NCI-H2081 (cell line): ENCODE measurements at places on chromosomes 2 and 18.
A peak's percentile ranks its signal among the peaks of the same experiment; 100 is the strongest.

DNA sequence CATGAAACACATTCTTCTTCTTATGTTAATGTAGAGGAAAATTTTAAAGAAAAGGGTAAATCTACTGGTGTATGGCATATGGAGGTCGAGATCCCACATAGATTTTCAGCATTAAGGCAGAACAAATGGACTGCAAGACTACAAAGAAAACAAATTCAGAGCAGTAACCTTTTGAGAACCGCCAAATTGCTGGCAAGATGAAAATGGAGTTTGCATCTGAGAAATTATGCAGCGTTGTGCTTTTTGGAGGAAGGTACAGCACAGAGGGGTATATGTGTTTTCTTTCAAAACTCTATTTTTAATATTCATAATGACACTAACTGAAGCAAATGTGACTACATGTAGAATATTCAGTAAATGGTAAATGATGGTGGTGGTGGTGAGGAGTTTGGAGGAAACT lies 59.0 kb upstream of the PARD3B start:
- no peak for DNase-seq

DNA sequence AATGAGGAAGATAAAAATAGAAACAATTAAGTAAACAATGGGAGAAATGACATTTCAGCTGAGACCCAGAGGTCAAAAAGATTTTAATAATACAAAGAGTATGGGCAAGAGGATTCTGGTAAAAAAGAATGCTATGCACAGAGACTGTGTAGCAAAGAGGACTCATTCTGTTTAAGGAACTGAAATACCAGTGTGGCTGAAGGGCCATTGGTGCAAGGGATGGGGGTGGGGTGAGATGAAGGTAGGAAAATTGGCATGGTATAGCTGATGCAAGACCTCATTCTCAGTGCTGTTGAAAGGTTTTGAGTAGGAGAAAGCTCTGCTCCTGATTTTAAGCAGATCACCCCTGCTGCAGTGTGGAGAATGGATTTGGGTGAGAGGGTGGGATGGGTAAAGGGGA lies 10.8 kb downstream of the GALNT1 start:
- DNase-seq, result no peak

DNA sequence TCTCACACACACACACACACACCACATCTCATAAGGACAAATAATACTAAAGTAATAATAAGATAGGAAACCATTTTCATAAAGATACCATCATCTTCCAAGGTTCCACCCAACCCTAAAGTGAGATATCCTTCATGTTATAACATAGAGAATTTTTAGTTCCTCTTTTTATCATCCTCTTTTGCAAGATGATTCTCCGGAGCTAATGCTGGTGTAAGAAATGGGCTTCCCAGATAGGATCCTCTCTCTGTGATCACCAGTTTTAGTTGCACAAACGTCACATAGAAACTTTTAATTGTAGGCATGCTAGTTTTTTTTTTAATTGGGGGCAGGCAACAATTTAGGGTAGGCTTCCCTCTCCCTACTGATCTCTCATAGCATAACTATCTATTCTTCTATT lies 49.6 kb downstream of the ARHGAP25 start:
- DNase-seq, result no peak

GRCh38 chr2:63553049-63553448 lies 35.2 kb downstream of the WDPCP start:
- no peak for DNase-seq

GRCh38 chr2:117603567-117603966 lies 210.9 kb upstream of the DDX18 start:
- DNase-seq, result peak; percentile 6

GRCh38 chr18:31225668-31226067 lies 63.0 kb upstream of the DSC1 start:
- no peak for DNase-seq

GRCh38 chr2:215573496-215573895 lies 137.6 kb upstream of the FN1 start:
- no peak for DNase-seq

DNA sequence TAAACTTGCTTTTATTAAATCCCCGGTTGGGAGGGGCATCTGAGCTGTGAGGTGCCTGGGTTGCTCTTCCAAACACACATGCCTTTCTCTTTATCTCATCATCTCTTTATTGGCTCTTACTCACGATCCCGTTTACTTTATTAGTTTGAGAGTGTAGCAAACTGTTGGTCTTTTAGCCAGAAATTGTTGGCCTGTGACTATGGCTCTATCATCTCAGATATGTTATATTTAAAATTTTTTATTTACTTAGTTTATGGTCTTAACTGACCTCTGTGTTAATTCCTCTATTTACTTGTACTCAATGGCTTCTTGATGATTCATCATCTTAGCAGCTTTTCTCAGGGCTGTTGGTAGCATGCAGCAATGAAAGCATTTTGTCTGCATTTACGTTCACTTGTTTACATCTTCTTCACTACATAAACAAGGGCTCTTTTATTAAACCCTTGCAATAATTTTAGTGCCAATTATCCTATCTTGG lies 408.4 kb downstream of the HRH4 start:
- DNase-seq, result no peak

DNA sequence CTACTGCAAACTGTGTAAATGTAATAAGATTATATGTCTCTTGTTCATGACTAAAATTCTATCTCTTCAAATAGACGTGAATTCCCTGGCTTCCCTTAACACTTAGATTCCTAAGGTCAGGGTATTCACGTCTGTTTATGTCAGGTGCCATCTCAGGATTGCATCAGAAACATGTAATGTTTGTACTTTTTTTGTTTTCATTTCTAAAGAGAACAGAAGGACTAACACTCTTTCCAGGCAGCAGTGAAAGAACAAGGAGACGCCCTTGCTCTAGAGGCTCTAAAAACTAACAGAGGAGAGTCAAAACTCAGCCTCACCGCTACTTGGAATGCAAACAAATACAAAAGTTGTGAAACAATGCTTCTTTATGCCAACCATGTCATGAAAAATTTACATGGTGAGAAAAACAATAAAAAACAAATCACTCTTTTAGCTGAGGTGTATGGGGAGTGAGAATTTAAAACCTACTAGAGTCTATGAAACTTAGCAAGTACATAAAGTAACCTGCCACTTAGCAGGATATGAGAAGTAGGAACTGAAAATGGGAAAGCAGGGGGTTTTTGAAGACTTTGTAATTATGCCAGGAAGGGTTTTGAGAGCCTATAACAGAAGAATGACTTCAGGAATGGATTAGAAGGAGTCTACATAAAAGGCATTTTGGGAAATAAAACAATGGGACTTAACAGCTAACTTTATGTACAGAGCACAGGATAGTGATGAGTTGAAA lies 522.7 kb downstream of the THSD7B start:
- no peak for DNase-seq

- no peak for DNase-seq
Measured at GRCh38 chr2:150549381-150549780, 61.9 kb upstream of the RND3 start.

GRCh38 chr2:85804583-85804982 lies 50.8 kb downstream of the ATOH8 start:
- peak; percentile 23 for DNase-seq

- no peak for DNase-seq
Measured at GRCh38 chr2:225020168-225020849, 22.0 kb downstream of the DOCK10 start.
